ENCODE measurements at places on chromosomes 6 and 20.
A peak's percentile ranks its signal among the peaks of the same experiment; 100 is the strongest.

GRCh38 chr6:160102956-160103824 lies 18.4 kb upstream of the SLC22A1 start:
- DNase-seq = peak; percentile 27

GRCh38 chr6:163466839-163467390 lies 52.4 kb downstream of the QKI start:
- DNase-seq = no peak

DNA sequence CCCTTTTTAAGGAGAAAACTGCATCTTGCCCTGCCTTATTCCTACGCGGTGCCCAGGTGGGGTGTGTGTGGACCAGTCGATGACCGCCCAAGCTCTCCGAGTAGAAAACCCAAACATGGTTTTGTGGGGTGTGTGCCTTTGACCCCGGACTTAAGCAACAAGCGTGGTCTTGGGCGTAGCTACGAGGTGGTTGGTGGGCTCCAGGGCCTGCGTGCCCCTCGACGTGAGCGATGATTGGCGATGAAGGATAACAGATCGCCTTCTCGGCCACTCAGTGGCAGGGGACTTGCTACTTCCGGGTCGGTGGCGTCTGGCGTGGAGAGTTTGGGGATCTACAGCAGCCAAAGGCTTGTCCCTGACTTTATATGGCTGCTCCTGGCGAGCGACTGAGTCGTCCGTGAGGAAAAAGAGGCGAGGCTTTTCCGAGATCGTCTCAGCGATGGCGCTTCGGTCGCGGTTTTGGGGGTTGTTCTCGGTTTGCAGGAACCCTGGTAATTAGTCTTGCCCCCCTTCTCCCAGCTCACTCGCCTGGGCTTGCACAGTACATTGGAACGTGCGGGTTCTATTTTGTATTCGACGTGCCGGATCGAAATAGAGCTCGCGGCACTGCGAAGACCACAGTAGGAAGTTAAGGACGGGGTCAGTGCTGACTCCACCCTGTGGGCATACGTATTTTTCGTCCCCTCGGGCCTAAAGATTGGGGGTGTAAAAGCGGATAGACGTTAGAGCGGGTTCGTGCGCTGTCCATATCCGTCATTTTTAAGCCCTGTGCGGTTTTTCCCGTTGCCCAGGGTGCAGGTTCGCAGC lies at the start of gene MRPL18:
Gene MRPL18, plus strand, starts transcription at position 319 of the 807 bp plus-strand sequence. Its CDS starts 121 bp downstream, at position 440.
- DNase-seq = peak; percentile 98

DNA sequence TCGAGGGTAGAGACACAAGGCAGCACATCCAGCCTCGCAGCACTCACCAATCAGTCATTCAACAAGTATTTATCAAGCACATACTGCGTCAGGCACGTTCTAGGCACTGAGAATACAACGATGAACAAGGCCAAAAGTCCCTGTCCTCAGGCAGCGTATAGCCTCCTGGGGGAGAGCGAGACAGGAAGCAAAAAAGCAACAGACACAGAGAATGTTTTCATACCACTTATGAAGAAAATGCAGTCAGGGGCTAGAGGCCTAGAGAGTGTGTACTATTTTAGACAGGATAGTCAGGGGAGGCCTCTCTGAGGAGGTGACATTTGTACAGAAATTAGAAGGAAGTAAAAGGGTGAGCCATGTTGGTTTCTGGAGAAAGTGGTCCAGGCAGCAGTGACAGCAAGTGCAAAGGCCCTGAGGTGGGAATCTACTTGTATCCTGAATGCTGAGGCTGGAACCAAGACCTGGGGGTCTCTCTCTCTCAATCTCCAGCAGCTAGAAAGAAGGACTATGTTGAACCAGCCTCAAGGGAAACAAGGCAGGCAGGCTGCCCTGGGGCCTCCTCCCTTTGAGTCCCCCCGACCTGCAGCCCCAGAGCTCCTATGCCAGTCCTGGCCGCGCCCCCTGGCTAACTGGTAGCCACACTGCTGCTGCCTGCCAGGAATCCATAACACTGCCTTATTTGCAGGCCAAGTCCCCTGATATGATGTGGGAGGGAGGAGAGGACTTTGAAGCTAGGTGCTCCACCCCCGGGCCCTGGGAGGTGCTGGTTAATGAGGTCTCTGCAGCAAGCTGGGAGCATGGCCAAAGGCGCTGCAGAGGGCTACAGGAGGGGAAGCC lies 151.2 kb downstream of the GRM4 start:
- DNase-seq = no peak

GRCh38 chr20:35443003-35443402 lies 5.0 kb upstream of the GDF5 start:
- DNase-seq = no peak

- no peak for DNase-seq
Observed at GRCh38 chr6:133641104-133641503, 247.8 kb upstream of the TCF21 start.

DNA sequence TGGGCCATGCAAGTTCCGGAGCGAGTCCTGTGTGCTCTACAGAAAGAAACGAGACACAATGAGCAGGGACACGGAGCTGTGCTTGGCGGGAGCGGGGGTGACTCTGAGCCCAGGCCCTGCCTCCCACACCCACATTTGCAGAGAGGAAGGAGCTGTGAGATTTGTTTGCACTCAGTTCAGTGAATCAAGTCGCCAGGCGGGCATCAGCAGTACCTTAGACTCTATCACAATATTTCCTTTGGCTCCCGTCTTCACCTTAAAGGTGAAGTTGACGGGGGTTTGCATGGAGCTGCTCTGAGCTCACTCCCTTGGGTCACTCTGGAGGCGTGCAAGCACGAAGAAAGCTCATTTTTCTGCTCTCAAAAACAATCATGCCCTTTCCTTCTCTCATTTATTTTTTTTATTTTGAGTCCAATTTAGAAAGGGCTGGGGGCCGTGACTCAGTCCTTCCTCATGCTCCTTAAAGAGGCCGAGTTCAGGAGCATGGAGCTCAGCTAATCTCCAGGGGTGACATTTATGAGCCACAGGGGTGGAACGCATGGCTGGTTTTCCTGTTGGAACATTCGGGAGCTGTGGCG lies 188.2 kb downstream of the NFATC2 start:
- no peak for DNase-seq

GRCh38 chr6:138226700-138227315 lies 8.5 kb upstream of the PBOV1 start:
- no peak for DNase-seq

- no peak for DNase-seq
Observed at GRCh38 chr6:66128656-66129055, 421.6 kb upstream of the EYS start.

DNA sequence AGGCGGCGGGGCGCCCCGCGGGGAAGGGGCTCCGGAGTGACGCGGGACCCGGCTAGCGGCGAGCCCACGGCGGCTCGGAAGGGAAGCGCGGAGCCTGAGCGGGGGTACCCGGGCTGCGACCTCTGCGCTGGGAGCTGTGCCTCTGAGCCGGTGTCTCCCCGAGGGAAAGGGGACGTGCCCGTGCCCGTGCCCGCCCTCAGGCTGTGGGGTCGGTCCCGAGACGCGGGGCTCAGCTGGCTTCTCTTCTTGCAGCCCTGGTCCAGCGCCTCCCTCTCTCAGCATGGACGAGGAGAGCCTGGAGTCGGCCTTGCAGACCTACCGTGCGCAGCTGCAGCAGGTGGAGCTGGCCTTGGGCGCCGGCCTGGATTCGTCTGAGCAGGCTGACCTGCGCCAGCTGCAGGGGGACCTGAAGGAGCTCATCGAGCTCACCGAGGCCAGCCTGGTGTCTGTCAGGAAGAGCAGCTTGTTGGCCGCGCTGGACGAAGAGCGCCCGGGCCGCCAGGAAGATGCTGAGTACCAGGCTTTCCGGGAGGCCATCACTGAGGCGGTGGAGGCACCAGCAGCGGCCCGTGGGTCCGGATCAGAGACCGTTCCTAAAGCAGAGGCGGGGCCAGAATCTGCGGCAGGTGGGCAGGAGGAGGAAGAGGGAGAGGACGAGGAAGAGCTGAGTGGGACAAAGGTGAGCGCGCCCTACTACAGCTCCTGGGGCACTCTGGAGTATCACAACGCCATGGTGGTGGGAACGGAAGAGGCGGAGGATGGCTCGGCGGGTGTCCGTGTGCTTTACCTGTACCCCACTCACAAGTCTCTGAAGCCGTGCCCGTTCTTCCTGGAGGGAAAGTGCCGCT lies 686 bp downstream of the ZGPAT start:
- peak; percentile 47 for DNase-seq

- no peak for DNase-seq
Observed at GRCh38 chr6:12033770-12034169, 21.7 kb downstream of the HIVEP1 start.

- no peak for DNase-seq
Observed at GRCh38 chr6:122285292-122285913, 114.0 kb upstream of the HSF2 start.

All from RKO (cell line).